ENCODE measurements at places on chromosomes 12 and 14.

GRCh38 chr12:98823012-98823411 lies 177.9 kb downstream of the APAF1 start:
- no peaks in the 10 kb centered on the region for H3K4me1 ChIP-seq
- H3K27ac ChIP-seq = no peak overlapping the region
- no peaks in the 10 kb centered on the region for H3K36me3 ChIP-seq
- H3K4me3 ChIP-seq = no peak overlapping the region
- no peak for DNase-seq

- peak overlapping the region; percentile 85 for H3K4me3 ChIP-seq
- H3K4me1 ChIP-seq = peaks cover 45% of the 10 kb centered on the region
Measured at GRCh38 chr12:6850796-6851152, 312 bp downstream of the CDCA3 start.

GRCh38 chr12:112823582-112824149 lies 32.1 kb downstream of the RPH3A start:
- H3K27me3 ChIP-seq = peaks cover 23% of the 10 kb centered on the region
- no peaks in the 10 kb centered on the region for H3K36me3 ChIP-seq
- H3K4me1 ChIP-seq = no peaks in the 10 kb centered on the region
- no peak overlapping the region for H3K4me3 ChIP-seq
- H3K27ac ChIP-seq = no peak overlapping the region

GRCh38 chr14:32407130-32407529 lies 78.0 kb downstream of the AKAP6 start:
- DNase-seq = no peak
- H3K36me3 ChIP-seq = no peaks in the 10 kb centered on the region
- H3K4me3 ChIP-seq = no peak overlapping the region

GRCh38 chr14:70726651-70727375 lies 82.5 kb downstream of the MAP3K9 start:
- no peak for DNase-seq
- H3K27me3 ChIP-seq = no peaks in the 10 kb centered on the region
- H3K27ac ChIP-seq = no peak overlapping the region
- no peaks in the 10 kb centered on the region for H3K4me1 ChIP-seq

DNA sequence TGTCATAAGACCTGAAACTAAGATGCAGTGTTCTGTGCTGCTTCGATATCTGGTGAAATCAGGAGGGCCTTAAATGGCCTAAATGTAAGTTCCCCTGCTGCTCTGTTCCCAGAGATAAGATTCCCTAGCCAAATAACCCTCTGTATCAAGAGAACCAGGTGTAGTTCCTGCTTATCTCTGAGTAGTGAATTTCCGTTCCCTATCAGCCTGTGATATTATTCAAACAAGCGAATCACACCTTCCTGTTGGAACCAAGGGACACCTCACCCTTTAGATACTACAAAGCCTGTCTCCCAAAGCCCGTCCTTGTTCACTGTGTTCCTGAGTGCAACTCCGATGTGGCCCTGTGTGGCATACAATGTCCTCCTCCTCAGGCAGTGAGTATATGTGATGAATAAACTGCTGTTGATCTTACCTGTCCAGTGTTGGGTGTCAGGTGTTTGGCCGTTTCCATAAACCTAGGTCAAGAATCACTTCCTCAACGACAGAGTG lies 52.2 kb upstream of the COCH start:
- peaks cover 21% of the 10 kb centered on the region for H3K27me3 ChIP-seq
- H3K36me3 ChIP-seq = no peaks in the 10 kb centered on the region
- DNase-seq = no peak
- no peaks in the 10 kb centered on the region for H3K4me1 ChIP-seq
- no peak overlapping the region for H3K27ac ChIP-seq

DNA sequence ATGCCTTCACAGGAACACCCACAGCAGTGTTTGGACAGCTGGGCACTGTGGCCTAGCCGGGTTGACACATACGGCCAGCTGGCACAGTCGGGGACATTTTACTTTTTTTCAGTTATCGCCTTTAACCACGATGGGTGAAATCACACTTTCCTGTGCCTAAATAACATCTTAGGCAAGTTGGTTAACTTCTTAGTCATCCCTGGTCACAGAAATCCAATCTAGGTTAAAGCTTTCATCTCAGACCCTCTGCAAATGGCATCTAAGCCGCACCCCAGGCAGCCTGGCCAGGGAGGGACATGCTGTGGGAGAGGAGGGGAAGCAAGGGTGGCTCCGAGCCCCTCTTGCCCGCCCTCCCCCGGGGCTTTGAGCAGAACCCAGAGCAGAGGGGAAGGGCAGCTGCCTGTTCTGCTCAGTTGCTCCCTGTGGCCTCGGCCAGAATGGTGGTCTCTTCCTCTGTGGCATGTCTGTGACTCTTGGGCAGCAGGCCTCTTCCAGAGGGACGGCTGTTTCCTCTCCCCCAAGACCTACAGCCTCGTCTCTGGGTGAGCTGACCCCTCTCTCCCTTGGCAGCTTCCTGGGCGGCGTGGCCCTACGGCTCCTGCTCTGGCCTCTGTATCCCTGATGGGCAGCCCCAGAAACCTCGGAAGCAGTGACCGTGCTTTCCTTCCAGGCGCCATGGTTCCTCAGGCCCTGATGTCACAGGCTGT lies 85.4 kb upstream of the DYNC1H1 start:
- H3K36me3 ChIP-seq = peaks cover 38% of the 10 kb centered on the region
- H3K27me3 ChIP-seq = no peaks in the 10 kb centered on the region
- H3K4me1 ChIP-seq = peaks cover 58% of the 10 kb centered on the region
- H3K27ac ChIP-seq = peak overlapping the region; percentile 29

GRCh38 chr12:26058818-26059217 lies 66.0 kb downstream of the BHLHE41 start:
- peaks cover 18% of the 10 kb centered on the region for H3K27me3 ChIP-seq
- no peak for DNase-seq
- H3K4me3 ChIP-seq = no peak overlapping the region
- H3K27ac ChIP-seq = no peak overlapping the region
- no peaks in the 10 kb centered on the region for H3K4me1 ChIP-seq

GRCh38 chr14:59657769-59658168 lies 81.2 kb upstream of the CCDC175 start:
- H3K27me3 ChIP-seq = no peaks in the 10 kb centered on the region
- no peak for DNase-seq
- H3K27ac ChIP-seq = no peak overlapping the region
- H3K4me1 ChIP-seq = no peaks in the 10 kb centered on the region

GRCh38 chr14:24956104-24956503 lies 93.8 kb downstream of the STXBP6 start:
- peaks cover 4% of the 10 kb centered on the region for H3K27me3 ChIP-seq
- DNase-seq = no peak
- no peaks in the 10 kb centered on the region for H3K4me1 ChIP-seq
- no peak overlapping the region for H3K27ac ChIP-seq
- H3K36me3 ChIP-seq = no peaks in the 10 kb centered on the region
- no peak overlapping the region for H3K4me3 ChIP-seq

- peaks cover 9% of the 10 kb centered on the region for H3K36me3 ChIP-seq
- peaks cover 3% of the 10 kb centered on the region for H3K4me1 ChIP-seq
- no peak overlapping the region for H3K27ac ChIP-seq
- no peaks in the 10 kb centered on the region for H3K27me3 ChIP-seq
- H3K4me3 ChIP-seq = no peak overlapping the region
Measured at GRCh38 chr12:15932327-15932726, 21.2 kb downstream of the DERA start.

Data from activated CD8-positive, alpha-beta memory T cell treated with anti-CD3 and anti-CD28 coated beads, Interleukin-2, amount 10 ng/mL, durations not matched to agents 7 days and 5 days (primary cell).